Esophagus mucosa (tissue), 1 donor: ENCODE measurements at places on chromosomes 3 and 15.

GRCh38 chr3:61871644-61872043, 310.3 kb downstream of the PTPRG start:
- no peak for ATAC-seq

- ATAC-seq: no peak
Observed at GRCh38 chr15:29127506-29128430, 141.9 kb downstream of the NSMCE3 start.

DNA sequence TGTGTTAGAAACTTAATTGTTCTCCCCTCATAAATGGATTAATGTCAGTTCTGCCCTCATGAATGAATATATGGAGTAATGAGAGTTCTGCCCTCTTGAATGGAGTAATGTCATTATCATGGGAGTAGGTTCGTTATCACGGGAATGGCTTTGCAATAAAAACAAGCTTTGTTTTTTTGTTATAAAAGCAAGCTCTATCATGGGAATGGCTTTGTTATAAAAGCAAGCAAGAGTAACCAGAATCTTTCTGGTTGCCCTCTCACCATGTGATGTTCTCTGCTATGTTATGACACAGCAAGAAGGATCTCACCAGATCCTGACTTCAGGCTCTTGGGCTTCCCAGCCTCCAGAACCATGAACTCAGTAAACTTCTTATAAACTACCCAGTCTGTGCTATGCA, 38.4 kb upstream of the UBL7 start:
- no peak for ATAC-seq

GRCh38 chr3:3278073-3278472, 98.6 kb upstream of the CRBN start:
- no peak for ATAC-seq

GRCh38 chr3:11499144-11499543, 144.6 kb downstream of the VGLL4 start:
- ATAC-seq: peak; percentile 28
